ENCODE measurements at places on chromosomes 11 and 22.
A peak's percentile ranks its signal among the peaks of the same experiment; 100 is the strongest.

GRCh38 chr11:14642873-14643696, 519 bp upstream of the PDE3B start:
- no peak for DNase-seq

- DNase-seq, result no peak
These were observed 403.2 kb downstream of the NELL1 start for GRCh38 chr11:21072558-21072957.

DNA sequence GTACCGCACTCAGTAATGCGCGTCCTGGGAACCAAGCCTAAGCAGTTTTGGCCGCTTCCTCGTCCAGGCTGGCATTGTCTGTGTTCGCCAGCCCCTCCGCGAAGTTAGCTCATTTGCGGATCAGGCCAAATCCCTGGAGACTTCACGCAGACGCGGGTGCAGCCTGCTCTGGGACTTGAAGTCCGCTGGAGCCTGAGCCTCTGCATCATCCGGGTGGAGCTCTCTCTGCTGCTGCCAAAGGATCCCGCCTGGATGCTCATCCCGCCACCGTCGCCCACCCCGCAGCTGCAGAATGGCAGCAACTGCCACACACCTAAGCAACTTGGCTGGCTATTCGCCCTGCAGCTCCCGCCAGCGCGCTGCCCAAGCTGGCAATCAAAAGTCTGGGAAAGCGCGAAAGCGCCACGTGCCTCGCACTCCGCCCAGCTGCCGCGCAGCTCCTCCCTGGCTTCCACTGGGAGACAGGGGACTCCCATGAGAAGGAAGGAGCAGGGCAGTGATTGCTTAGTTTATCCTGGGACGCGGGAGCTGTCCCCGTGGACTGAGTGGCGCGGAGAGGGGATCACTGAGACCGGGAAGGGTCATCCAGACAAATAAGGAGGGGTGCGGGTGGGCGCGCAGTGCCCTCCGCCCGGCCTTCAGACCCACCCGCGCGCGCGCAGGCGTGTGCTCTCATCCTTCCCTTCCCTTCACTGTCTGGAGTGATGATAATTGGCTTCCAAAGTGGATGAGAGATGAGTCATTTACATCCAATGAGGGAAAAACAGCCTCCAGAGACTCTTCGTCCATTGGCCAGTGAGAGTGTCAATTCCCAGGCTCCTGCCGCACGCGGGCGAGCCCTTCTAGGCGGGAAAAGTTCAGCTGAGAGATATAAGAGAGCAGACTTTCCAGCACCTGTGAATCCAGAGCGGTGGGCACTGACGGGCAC, 23.2 kb upstream of the GLYATL1B start:
- no peak for DNase-seq

GRCh38 chr11:63997801-63998337, 11.6 kb downstream of the OTUB1 start:
- DNase-seq, result no peak

DNA sequence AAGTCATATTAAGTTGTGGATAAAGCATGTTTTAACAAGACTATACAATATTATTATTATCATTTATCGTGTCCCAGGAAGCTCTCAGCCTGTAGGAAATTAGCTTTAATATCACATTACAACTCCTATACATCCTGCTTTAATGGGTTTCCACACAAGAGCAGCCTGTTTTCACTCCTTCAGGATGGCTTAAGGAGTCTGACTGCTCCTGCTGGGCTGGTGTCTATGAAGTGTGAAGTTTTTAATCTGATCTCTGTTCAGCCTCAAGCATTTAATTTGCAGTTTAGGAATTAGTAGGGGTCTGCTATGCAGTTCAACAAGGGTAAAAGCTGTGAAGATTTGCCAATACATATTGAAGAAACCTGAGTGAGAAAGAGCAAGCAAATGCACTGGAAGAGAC, 653.4 kb upstream of the LRRC4C start:
- no peak for DNase-seq

DNA sequence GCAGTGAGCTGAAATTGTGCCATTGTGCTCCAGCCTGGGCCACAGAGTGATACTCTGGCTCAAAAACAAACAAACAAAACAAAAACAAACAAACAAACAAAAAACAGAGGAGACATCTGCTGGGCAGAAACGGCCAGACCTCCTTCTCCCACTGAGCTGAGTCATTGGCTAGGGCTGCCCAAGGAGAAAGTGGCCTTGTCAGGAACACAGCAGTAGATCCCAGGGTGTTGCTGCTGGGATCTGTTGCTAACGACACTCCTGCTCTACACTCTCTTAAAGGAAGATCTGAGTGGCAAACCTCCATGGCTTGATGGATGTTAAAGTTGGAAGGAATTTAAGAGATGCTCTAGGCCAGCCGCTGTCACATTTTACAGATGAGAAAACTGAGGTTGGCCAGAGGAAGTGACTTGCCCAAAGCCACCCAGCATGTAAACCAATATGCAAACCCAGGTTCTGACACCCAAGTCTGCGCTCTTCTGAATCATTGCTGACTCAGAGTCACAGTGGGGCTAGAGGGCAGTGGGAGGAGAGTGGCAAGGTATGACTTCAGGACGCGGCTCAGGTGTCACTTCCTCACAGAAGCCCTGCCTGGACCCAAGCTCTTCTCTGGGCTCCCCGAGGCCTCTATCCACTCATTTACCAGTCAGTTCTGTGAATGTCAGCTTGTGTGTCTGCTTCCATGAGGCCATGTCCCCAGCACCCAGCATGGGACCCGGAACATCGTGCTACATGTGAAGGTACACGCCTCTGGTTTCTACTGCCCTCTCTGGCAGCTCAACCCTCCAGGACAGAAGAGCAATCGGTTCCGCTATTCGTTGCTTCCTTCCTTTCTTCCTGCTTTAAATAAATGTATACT, 11.3 kb upstream of the GDPD5 start:
- no peak for DNase-seq

- DNase-seq, result no peak
These were observed 6.1 kb downstream of the NUP50 start for GRCh38 chr22:45169591-45170466.

DNA sequence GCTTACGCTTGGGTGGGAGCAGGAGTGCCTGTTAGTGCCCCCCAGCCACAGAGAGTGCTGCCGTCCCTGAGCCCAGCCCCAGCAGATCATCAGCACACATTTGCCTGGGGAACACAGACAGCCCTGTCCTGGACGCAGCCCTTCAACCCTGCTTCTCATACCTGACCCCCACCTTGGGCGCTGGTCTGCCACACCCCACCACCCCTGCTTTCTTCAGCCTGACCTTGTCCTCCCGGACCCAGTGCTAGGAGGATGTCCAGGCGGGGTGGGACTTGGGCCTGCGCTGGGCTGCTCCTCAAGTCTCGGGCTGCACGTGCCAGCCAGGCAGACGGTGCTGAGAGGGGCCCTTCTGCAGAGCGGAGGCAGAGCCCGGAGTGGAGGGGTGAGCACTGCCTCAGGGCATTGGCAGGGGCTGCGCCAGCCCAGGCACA, 119.2 kb downstream of the KCNQ1OT1 start:
- DNase-seq, result no peak

GRCh38 chr11:21053466-21053865, 384.1 kb downstream of the NELL1 start:
- no peak for DNase-seq

DNA sequence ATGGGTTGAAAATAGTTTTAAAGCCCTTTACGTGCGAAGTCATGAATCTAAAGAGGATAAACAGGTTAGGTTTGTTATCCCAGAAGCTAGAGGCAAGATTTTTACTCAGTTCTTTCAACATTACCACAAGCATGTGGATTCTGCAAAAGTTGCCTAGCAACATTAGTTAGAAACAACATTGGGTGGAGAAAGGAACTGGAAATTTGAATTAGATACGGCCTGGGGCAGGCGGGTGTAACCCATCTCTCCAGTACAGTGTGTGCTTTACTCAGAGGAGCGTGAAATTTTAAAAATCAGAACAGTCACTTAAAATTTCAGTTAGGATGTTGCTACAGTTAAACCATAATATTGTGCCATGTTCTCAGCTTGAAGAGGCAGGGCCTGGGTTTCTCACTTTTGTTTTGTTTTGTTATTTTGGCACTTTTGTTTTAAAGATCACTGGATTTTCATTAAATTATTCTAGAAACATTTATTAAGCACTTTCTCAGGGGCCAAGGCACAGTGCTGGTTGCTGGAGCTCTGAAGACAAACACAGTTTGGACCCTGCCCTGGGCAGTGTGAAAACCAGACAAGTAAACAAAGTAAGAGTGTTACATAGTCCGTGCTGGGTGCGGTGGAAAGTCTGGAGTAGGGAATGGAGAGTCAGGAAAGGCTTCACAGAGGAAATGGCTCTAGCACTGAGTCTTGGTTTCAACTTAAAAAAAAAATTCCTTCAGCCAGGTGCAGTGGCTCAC, 4.4 kb upstream of the WEE1 start:
- DNase-seq, result peak; percentile 82

- no peak for DNase-seq
These were observed 72.4 kb downstream of the ZNRF3 start for GRCh38 chr22:28955817-28956216.

- DNase-seq, result no peak
These were observed 86.1 kb upstream of the ZBED5 start for GRCh38 chr11:10943968-10944367.

DNA sequence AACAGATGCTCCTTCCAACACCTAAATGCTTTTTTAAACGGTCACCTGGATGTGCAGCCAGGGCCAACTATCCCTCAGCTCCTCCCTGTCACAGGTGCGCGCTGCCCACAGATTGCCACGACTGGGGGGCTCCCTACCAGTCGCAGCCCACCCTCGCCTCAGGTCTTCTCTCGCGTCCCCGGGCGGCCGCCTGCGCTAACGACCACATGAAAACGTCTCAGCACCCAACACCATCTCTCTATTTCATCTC, 469 bp downstream of the ZBED5 start:
- DNase-seq, result no peak

DNA sequence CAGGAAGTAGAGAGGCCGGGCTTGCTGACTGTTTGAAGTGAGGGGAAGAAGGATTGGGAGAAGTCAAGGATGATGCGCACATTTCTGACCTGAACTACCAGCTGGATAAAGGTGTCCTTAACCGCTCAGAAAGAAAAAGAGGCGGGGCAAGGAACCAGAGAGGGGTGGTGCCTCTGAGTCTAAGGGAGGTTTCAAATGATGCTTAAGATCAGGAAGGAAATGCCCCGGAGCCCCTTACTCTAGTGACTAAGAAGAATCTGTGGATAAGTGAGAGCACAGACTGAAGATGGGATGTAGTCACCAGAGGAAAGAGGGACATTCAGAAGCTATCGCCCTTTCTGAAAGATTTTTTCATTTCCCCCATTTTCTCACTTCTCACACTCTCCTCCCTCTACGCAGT, 12.7 kb downstream of the DCHS1 start:
- DNase-seq, result no peak

- DNase-seq, result no peak
These were observed 45.4 kb upstream of the RCN1 start for GRCh38 chr11:32045456-32045855.

All from NCI-H2029 (cell line).